ENCODE measurements at places on chromosomes 5 and 9.

- no peak for DNase-seq
These were observed 239.7 kb upstream of the DAP start for GRCh38 chr5:11000515-11001353.

DNA sequence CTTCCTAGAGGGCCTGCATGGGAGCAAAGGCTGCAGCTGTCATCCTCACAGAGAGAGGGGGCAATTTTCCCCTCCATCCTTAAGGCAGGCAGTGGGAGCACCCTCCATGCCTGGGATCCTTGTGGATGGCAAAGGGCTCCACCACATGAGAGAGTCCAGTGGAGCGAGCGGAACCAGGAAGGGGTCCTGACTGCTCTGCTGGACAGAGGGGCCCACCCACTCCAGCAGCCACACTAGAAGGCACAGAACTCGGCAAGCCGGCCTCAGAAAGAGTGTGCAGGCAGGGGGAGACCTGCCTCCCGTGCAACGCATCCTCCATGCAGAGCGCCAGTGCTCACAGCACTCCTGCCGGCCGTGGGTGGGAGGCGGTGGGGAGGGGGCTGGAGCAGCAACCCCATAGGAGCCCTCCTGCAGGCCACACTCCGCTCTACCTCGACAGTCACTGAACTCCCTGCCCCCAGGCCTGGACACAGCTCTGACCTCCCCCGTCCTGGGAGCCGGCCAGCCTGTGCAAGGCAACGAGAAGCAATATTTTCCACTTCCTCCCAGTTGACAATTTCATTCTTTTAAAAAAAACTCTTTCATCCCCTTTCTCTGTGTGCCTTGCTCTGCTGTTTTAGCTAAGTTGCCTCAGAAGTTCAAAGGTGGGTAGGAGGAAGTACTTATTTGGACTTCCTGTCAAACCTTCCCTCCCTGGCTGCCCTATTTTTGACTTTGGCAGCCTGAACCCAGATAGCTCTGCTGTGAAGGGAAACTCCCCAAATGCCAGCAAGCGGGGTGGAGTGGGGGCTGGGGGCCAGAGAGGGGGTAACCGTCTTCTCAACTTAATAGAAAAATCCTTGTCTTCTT is 5.3 kb upstream of the LCP2 start:
- DNase-seq = no peak

DNA sequence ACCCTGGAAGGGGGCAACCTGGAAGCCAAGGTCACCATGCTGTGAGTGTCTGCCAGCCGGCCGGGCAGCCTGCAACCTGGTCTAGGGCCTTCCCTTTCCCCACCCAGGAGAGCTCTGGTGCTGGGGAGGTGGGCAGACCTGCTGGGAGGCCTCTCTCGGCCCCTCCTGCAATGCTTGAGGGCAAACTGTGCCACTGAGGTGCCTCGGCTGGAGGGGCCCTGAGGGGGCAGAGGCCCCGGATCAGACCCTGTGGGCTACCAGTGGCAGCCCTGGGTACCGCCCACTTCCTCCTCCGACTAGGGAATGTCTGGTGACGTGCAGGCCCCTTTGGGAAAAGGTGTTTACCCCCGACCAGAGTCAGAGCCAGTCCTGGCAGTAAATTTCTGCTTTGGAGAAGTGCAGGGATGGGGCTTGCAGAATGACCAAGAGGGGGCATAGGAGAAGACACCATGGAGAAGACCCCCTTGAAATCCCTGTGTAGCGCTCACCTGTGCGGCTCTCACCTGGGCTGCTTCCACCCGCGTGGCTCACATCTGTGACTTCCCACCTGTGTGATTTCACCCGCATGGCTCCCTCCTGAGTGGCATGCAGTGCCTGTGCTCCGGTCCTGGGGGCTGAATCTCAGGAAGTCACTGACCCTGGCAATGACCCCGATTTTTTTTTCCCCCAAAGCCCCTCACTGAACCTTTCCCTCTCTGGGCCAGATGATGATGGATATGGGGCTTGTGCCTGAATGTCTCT is 1.1 kb downstream of the LCN1 start:
- DNase-seq = no peak

DNA sequence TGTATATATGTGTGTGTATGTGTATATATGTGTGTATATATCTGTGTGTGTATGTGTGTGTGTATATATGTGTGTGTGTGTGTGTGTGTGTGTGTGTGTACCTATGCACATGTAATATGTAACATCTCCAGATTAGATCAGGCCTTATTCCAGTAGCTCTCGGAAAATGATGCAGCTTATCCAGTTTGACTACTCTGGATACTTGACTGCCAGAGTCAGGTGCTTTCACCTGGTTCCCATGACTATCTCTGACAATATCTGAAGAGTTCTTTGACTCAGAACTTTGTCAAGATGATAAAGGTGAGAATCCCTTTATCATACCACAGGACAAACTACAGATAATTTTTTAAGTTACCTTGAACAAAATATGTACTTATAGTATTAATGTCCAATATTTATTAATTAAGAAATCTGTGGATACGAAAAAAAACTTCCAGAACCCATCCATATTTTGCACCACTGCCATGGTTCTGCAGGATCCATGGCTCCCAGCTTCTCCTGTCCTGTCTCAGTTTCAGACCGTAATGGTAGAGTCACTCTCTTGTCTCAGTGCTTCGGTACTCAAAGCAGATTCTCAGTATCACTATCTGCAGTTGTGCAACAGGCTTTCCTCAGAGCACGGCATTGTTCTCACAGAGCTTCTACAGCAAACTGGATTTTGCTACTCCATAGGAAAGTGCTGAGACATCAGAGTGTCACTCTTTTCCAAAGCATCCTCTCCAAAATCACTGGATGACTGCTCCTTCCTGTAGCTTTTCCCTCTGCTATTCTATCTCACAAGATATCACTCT is 164.4 kb upstream of the SLC12A2 start:
- DNase-seq = no peak

- DNase-seq = no peak
These were observed 716.4 kb downstream of the NR2F1-AS1 start for GRCh38 chr5:92864591-92864990.

DNA sequence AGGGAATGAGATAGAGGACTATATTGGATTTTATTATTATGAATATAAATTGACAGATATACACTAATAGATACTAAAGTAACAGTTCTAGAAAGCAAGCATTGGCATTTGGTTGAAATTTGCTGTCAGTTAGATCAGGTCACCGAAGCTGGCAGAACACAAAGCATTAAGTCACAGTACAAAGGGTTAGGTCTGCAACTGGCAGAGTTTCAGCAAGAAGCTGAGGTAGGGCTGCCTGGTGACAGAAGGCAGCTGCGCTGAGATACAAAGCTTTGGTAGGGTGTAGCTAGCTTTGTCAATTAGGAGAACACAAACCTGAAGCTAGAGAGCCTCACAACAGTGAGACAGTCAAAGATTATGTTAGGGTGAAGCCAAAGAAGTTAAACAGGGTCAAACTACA is 6.3 kb upstream of the CSNK1G3 start:
- DNase-seq = no peak

GRCh38 chr5:140341591-140341990 is 4.8 kb downstream of the HBEGF start:
- no peak for DNase-seq

- no peak for DNase-seq
These were observed 40.4 kb downstream of the LMBRD2 start for GRCh38 chr5:36111238-36111637.

DNA sequence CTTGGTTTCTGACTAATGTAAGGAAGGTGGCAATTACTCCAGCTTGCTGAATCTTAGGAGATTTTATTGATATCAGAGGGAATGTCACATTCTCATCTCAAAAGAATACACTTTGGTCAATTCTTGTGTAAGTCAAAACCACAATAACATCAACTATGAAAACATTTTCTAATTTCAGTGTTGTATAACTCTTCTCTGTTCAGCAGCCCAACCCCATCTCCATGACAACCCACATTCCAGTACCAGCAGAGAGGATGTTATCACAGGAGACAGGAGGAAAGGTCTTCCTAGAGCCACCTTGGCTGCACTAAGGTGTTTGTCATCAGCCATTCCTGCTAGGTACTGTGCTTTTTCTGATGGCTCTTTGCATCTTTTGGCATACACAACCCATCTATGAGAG is 529.1 kb upstream of the BRINP1 start:
- no peak for DNase-seq

DNA sequence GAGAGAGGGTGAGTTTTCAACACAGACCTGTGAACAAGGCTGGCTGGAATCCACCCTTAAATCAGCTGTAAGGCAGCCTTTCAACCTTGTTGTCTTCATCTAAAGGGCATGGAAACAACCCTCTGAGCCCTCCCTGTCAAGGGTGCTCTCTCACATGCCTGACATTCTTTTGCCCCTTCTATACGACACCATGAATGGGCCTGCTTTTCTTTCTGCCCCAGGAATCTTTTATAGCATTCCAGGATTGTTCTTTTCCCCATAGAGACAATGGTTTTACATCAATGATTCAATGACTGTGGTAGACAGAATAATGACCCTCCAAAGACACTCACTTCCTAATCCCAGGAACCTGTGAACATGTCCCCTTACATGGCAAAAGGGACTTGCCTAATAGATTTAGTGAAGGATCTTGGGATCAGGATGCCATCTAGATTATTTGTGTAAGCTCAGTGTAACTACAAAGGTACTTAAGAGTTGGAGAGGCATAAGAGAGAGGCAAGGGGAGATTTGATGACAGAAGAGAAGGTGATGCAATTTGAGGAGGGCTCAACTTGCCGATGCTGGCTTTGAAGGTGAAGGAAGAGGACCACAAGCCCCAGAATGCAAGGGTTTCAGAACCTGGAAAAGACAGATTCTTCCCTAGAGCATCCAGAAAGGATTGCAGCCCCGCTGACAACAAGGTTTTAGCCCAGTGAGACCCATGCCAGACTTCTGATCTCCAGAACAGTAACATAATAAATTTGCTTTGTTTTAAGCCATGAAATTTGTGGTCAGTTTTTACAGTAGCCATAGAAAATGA is 29.2 kb upstream of the HMHB1 start:
- DNase-seq = no peak

GRCh38 chr5:132754947-132755346 is 7.7 kb downstream of the CCNI2 start:
- no peak for DNase-seq

DNA sequence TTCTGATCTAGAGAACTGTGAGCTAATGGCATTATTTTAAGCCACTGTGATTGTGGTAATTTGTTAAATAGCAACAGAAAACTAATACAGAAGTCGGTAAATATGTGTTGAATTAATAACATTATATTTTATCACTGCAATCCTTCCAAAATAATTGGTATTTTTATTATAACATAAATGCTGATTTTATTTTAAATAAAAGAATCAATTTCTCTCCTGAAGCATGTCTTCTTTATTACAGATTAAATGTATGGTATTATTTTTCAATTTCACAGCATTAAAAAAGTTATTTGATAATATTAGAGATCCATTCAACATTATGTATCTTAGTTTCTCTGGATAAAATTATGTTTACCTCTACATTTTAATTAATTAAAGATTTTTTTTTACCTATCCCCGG is 165.5 kb upstream of the EDIL3 start:
- no peak for DNase-seq
